ENCODE measurements at places on chromosomes 2 and 18.
A peak's percentile ranks its signal among the peaks of the same experiment; 100 is the strongest.

GRCh38 chr2:225932811-225933413 is 533.4 kb downstream of the NYAP2 start:
- DNase-seq: no peak

GRCh38 chr18:42018831-42019230 is 63.8 kb downstream of the PIK3C3 start:
- DNase-seq: no peak

GRCh38 chr2:6443061-6443823 is 422.5 kb downstream of the CMPK2 start:
- no peak for DNase-seq

DNA sequence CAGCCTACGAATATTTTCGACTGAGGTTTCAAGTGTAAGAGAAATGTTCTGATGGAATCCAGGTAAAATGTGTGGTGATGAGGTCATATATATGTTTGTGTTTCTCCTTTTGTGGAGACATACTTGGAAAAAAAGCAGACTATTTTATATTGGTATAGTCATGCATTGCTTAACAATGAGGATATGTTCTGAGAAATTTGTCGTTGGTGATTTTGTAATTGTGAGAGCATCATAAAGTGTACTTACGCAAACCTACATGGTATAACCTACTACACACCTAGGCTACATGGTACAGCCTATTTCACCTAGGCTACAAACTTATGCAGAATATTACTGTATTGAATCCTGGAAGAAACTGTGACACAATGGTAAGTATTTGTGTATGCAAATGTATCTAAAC is 1849.9 kb upstream of the CELF4 start:
- no peak for DNase-seq

DNA sequence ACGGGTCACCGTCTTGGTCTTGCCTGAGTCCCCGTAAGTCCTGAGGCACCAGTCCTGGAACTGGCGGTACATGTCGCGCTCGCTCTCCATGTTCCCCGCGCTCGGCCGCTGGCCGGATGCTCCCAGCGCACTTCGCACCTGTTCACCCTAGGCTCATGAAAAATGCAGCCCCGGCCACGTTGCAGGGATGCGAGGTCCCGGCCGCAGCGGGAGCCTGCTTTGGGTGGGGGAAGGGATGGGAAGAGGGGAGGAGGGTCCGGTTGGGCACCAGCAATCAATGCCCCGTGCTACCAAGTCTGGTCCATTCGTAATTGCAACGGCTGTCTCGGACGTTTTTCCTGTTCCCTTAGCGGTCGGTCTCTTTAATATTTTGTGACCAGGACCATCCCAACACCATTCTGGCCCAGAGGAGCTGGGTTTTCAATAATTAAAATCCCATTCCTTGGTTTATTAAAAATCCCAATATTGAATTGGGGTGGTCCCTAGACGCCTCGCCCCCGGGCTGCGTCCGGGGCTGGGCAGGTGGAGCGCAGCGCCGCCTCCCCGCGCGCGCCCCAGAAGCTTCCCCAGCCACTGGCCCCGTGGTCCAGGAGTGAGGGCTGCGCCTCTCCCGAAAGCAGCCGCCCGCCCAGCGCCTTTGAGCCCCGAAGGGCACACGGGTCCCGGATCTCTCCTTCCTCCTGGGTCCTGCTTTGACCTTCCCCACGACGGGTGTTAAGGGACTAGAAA is 1.4 kb downstream of the NOL4 start:
- DNase-seq: no peak

DNA sequence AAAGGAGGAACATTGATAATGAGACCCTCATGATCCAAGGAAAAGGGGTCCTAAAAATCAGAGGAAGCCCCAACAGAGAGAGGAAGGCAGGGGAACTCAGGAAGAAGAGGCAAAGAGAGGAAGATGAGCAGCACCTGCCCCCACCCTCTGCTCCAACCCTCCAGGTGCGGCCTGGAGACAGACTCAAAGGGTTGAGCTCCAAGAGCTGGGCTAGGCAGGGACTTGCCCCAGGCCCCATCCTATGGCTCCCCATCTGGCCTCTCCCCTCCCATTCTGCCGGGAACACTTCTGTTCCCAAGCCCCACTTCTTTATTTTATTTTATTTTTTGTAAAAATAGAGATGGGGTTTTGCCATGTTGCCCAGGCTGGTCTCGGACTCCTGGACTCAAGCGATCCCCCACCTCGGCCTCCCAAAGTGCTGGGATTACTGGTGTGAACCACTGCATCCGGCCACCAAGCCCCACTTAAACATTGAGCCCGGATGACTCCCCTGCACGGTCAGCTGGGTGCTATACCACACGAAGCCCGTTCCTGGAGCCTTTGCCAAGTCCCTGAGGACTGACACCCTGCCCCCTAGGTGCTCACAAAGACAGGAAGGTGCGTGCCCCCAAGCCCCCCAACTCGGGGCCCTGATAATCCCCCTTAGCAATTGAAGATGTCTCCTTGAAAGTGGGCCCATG is 3.8 kb upstream of the GPR55 start:
- no peak for DNase-seq

GRCh38 chr2:9771481-9772017 is 71.7 kb upstream of the TAF1B start:
- no peak for DNase-seq

- no peak for DNase-seq
Observed at GRCh38 chr2:14881651-14882327, 249.3 kb downstream of the LRATD1 start.

- DNase-seq: no peak
Observed at GRCh38 chr18:56060967-56061541, 473.1 kb upstream of the TCF4 start.

DNA sequence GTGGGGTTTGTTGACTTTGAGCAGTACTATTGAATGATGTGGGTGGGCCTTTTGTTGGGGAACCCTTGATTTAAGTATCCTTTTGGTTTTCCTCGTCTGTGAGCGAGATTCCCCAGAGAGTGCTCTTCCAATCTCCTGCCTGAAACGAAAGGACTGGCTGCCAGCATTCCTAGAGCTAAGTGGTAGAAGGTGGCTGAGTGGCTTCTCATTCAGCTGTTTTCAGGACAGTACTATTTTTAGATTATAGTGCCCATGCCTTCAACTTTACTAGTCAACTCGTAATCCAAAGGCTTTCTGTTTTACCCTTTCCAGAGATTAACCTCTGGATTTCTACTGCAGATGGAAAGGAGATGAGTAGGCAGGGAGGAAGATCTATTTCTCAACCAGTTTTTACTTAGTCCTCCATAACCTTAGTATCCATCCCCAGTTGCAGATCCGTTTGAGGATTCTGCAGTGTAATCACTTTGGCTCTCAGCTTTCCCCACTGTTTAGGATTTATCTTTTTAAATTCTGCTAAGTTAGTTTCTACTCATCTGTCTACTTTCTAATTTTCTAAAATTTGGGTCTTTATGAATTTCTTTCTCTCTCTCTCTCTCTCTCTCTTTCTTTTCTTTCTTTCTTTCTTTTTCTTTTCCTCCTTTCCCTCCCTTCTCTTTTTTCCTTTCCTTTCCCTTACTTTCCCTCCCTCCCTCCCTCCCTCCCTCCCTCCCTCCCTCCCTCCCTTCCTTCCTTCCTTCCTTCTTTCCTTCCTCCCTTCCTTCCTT is 9.2 kb downstream of the SLC4A1AP start:
- no peak for DNase-seq

GRCh38 chr2:48504647-48505327 is 25.2 kb upstream of the STON1 start:
- no peak for DNase-seq

DNA sequence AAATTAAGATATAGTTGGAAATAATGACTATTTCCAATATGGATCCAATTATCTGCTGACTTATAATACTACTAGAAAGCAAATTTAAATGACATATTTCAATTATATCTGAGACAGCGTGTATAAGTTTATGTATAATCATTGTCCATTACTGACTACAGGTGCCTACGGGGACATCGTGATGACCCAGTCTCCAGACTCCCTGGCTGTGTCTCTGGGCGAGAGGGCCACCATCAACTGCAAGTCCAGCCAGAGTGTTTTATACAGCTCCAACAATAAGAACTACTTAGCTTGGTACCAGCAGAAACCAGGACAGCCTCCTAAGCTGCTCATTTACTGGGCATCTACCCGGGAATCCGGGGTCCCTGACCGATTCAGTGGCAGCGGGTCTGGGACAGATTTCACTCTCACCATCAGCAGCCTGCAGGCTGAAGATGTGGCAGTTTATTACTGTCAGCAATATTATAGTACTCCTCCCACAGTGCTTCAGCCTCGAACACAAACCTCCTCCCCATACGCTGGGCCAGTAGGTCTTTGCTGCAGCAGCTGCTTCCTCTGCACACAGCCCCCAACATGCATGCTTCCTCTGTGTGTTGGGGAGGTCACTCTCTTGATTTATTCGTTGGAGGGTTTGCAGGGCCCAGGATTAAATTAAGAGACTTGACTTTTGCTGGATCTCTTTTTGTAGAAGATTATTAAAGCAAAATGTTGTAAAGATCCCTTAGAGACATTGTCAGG is 194.4 kb downstream of the RPIA start:
- DNase-seq: peak; percentile 26

DNA sequence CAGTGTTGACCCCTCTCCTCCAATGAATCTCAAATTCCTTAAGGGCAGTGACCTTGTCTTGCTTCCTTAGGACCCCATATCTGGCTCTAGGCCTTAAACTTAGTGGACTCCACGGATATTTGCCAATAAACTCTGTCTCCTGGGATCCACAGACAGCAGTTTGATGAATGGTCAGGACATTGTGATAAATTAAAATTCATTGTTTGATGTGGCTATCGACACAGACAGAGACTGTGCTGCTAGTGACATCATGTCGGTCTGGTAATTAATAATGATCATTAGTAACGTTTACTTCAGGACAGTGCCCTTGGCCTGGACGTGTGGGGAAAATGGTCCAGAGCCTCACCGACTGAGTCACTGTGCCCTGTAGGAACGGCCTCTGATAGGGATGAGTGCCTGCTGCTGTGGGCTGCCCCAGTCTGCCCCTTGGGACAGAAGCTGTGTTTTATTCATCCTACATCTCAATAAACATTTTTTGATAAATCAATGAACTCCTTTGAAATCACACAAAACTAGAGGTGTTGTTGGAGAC is 5.2 kb upstream of the SLC35F6 start:
- no peak for DNase-seq

GRCh38 chr18:79863161-79864005 is 65.6 kb downstream of the KCNG2 start:
- no peak for DNase-seq

DNA sequence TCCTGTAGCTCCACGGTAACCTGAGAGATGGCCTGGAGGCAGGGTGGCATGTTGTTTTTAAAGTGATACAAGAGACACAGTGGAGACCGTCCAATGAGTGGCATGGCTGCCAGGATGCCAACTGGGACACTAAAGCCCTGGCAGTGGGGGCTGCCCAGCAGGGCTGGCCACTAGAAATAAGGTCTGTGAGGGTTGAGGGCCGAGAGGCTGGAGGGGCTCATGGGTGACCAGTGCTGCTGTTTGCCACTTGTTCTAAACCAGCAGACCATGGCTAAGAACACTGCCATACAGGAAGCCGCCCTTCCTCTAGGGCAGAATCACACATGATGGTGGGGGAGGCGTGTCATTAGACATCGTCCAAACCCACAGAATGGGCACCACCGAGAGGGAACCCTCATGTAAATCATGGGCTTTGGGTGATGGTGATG is 71.9 kb downstream of the ALPK2 start:
- no peak for DNase-seq

DNA sequence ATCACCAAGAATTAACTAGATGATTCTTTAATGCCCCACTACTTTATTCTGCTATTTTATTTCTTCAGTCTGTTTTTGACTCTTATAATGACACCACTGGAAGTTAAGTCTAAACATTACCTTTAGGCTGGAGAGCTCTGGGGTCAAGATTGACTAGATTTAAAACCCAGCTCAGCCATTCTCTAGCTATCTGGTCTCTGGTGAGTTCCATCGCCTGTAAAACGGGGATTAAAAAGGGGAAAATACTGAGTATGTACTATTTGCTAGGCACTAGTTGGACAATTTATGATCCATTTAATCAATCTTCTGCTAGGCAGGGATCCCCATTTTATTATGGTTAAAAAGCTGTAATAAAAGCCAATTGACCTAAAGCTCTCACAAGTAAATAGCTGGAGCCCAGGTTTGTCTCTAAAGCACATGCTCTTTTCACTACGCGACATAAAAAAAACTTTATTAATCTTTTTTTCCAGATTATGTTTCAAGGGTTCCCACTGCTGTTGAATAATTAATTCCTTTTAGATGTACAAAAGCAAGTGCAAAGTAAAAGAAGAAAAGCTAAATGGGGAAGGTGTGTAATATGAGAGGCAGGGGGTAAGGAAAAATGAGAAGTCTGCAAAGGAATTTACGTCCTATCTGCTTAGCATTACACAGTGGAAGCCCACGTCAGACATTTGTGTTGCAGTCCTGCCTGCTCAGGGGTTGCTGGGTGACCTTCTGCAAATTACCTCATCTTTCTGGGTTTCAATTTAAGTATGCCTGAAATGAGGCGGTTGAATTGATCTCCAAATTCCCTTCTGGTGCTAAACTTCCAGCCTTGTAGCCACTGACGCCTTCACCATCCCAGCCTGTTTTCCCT is 918 bp upstream of the NABP1 start:
- peak; percentile 94 for DNase-seq

- DNase-seq: no peak
Observed at GRCh38 chr2:43006834-43007543, 214.6 kb upstream of the HAAO start.

DNA sequence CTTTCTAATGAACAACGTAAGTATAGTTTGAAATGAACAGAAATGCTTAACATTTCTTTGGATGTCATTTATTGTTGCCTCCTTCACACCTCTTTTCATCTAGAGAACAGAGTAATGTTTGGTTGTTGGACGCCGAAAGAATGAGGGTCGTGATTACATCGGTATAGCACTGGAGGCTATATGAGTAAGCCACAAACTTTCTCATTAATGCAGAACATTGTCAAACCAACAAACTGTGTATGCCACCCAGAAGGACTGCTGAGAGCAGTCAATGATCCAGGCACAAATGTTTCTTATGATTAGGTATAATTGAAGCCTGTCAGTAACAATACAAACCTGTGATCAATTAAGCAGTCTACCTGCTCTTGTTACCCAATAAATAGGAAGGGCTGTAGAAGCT is 1494.7 kb upstream of the NXPH2 start:
- no peak for DNase-seq

DNA sequence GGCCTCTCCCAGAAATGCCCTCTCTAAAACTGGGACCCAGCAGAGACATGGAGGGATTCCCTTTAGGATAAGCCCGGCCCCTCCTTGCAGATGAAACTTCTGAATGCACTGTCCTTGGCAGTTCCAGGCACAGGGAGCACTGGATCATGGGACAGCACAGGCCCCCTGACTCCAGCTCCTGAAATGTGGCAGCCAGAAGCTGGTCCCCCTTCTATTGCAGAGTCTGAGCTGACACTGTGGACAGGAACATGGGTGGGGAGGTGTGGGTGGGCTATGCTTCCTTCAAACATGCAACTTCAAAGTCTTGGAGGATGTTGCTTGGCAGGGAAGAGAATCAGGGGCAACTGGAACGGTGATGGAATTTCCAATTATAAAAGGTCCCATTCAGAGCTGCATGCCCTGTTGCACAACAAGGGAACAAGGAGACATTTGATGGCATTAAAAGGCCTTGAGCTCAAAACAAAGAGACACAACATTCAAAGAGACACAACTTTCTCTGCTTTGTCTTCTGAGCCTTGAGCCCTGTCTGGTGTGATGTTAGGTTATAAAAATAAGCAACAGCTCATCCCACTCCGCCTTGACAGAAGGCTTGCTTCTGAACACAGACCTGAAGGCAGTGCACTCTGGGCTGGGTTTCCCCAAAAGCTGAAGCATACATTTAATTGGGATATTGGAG is 239.0 kb downstream of the OSR1 start:
- no peak for DNase-seq

- no peak for DNase-seq
Observed at GRCh38 chr2:221571551-221572218, 419 bp downstream of the EPHA4 start.

GRCh38 chr2:151637271-151637781 is 97.0 kb downstream of the NEB start:
- DNase-seq: peak; percentile 56
